ENCODE measurements at places on chromosomes 12 and 14. TPM values are rescaled to one million over a fixed set of nuclear protein-coding genes. Genes with fewer than 3 reads are reported as not detected.

The RHOJ gene
- total RNA-seq: 0.23 TPM

The SLCO1C1 gene
- total RNA-seq: not detected

The CARMIL3 gene
- 0.07 TPM for total RNA-seq

The ENDOU gene
- total RNA-seq: not detected

The PELI2 gene
- total RNA-seq: 4.2 TPM

The REP15 gene
- 3.6 TPM for total RNA-seq

The PTCSC3 gene
- total RNA-seq: not detected

The ALDH1L2 gene
- total RNA-seq: 1.5 TPM

The E2F7 gene
- total RNA-seq: 20.5 TPM

The TPPP2 gene
- total RNA-seq: not detected

The SERPINA5 gene
- 2.4 TPM for total RNA-seq

The HAL gene
- total RNA-seq: 0.23 TPM

The RDH5 gene
- 2.5 TPM for total RNA-seq

The ZFYVE1 gene
- total RNA-seq: 8.5 TPM

The SERPINA6 gene
- total RNA-seq: 0.81 TPM

The WNT5B gene
- total RNA-seq: 6.6 TPM

The CPNE6 gene
- not detected for total RNA-seq

The CCDC175 gene
- total RNA-seq: not detected

Measured in epithelial cell of proximal tubule (primary cell).